Naive thymus-derived CD8-positive, alpha-beta T cell (primary cell): ENCODE measurements at places on chromosomes 1 and 21.

DNA sequence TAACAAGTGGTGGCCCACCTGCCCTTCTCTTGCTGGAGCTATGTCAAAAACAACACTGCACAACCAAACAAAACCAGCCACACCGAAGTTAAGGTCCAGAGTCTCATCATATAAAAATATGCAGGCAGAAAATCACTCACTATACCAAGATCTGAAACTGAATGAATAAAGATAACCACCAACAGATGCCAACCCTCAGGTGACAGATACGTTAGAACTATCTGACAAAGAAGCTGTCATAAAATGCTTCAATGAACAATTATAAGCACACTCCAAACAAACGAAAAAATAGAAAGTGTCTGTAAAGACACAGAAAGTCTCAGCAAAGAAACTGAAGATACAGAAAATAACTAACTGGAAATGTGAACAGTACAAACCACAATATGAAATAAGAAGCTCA lies 14.0 kb downstream of the ZNF496 start:
- DNase-seq, result no peak

GRCh38 chr1:2279210-2279639 lies 51.1 kb downstream of the SKI start:
- DNase-seq, result no peak

DNA sequence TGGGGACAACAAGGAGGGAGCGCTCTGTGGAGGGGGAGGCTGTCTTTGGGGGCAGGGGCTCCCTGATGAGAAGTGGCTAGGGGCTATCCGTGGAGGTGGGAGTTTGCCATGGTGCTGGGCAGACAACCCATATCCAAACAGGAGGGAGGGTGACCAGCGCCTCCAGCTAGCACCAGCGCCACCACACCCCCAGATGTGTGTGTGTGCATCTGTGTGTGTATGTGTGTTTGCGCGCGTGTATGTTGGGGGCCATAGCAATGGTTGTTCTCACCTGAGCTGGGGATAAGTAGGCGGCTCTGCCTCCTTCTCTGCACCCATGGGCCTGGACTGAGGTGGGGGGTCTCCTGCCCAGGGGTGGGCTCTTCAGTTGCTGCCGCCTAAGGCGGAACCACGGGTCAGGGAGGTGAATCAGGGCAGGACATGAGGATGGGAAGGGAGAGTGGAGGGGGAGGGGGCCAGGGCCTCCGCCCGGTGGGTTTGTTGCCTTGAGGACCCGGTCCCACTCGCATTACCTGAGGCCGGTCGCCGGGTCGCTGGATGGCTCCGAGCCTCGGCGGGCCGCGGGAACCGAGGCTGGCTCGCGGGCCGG lies 345 bp downstream of the HPCAL4 start:
- no peak for DNase-seq

DNA sequence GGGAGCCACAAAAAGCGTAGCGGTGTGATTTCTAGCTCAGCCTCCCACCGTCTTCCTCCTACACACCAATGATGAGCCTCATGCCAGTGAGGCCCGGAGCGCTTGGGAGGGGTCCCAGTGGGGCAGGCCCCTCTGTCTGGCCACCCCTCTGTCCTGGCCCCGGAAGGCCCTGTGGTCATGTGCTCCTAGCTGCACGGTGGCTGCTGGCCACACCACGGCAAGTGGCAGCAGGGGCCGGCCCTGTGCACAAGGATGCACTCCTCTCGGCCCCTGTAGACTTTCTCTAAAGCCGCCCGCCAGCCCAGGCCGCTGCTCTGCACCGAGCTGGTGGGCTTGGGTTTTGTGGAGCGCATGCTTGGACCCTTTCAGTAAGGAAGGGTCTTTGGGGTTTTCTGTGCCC lies 53.6 kb downstream of the KCNAB2 start:
- no peak for DNase-seq

DNA sequence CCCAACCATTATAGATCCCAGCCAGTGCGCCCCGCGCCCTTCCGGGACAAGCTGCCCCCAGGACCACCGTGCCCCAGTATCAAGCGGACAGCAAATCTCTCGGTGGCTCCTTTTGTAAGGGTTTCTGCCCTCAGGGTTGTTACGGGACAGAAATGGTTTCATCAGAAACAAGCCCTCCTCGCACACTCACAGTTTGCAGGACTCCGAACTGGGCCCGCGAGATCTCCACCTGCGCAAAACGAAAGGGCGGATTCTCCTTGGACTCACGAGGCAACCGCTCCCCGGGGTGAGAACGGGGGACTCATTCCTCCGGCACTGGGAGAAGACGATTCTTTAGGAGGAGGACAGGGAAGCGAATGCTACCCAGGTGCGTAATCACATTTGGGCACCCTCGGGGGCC lies 51.1 kb upstream of the H6PD start:
- DNase-seq, result no peak

DNA sequence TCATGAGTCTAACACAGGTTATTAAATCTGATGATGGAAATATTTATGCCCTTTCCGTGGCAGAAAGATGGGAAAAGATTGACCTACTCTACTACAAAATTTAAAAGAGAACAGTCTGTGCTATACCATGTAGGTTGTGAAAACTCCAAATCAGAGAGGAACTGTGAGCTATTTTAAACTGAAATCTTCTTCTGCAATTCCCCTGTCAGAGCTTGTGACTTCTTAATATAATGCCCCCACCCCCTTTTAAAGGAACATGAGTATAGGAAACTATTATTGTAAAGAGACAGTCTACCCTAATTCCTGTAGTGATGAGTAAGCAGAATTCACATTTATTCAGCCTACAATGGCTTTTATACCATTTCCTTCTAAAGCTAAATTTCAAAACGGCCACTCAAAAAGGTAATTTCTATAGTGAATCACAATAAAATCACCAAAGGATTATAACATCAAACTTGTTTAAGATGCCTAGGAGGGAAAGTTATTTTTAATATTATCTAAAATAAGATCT lies 11.7 kb downstream of the DSCAM start:
- no peak for DNase-seq

DNA sequence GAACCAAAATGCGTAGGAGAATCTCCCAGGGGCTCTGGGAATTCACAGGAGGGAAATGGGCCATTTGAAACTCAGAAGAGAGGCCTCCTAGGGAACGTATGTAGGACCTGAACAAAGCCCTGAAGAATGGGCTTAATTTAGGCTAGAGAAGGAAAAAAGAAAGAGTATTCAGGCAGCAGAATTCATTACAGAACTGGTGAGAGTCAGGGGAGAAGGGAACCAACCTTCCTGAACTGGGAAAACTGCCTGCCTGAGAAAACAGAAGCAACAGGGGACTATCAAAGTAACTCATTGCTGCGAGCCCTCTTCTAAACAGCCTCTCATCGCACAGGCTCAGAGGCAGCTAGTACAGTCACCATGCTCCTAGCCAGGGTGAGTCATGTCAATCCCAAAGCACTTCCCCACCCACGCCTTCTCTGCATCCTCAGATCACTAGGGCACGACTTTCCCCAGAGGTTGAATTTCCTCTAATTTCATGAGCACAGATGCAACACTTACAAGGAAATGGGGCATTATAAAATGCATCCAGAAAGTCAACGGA lies 98.1 kb downstream of the ADSS2 start:
- DNase-seq, result no peak

GRCh38 chr1:160125746-160126145 lies 10.2 kb downstream of the ATP1A2 start:
- DNase-seq, result no peak

GRCh38 chr1:19798486-19799229 lies 1.1 kb downstream of the TMCO4 start:
- no peak for DNase-seq

- DNase-seq, result no peak
These were observed at the start of gene NT5C1A for GRCh38 chr1:39671793-39672550. NT5C1A (minus strand) TSS chr1:39672107; CDS start chr1:39672038, 69 bp downstream.

GRCh38 chr21:39483917-39484316 lies 32.1 kb downstream of the SH3BGR start:
- no peak for DNase-seq

DNA sequence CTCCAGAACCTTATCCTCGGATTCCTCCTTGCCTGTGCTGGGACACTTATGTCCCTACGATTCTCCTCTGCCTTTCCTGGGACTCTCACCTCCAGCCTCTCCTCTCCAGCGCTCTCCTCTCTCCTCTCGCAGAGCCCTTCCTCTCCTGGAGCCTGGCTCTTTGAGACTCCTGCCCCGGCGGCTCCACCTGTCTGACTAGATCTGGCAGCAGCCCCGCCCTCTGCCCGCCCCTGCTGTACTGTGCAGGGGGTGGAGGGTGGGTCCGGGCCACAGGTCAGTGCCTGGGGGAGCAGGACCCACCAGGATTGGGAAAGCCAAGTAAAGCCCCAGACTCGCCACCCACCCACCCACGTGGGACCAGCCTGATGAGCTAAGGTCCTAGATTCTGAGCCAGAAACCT lies 1.6 kb downstream of the ELOVL1 start:
- DNase-seq, result no peak

- no peak for DNase-seq
These were observed 3.9 kb upstream of the CDK18 start for GRCh38 chr1:205500240-205501233.

DNA sequence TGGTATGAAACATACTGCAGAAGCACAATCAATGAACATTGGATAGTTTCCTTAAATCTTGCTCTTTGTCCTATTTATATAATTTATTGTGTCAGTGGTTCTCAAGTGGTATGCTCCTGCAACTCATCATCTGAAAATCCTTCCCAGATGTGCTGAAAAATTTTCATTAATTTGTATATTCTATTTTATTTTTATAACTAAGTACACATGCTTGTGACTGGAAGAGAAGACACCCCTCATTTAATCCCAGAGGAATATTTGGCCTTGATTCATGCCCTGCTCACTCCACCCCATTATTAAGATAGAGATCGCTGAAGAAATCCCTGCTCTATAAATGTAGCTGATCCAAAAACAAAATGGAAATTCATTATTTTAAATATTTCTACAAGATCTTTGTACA lies 870.5 kb upstream of the CXADR start:
- no peak for DNase-seq

DNA sequence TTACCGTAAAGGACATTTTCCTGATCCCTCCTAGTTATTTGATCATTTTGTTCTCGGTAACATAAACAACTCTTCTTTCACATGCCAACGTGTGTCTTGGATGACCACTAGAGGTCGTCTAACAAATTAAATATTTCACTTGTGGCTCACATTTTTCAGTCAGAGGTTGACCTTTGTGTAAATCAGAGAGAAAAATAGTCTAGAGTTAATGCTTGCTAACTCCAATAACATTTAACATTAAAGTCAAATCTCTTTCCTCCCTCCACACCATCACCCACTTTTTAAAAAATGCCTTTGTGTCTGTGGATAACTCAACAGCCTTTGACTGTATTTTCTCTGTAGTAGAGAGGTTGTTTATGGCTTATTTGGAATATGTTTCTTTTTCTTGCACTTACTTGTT lies 220.5 kb upstream of the B3GALT2 start:
- DNase-seq, result no peak

DNA sequence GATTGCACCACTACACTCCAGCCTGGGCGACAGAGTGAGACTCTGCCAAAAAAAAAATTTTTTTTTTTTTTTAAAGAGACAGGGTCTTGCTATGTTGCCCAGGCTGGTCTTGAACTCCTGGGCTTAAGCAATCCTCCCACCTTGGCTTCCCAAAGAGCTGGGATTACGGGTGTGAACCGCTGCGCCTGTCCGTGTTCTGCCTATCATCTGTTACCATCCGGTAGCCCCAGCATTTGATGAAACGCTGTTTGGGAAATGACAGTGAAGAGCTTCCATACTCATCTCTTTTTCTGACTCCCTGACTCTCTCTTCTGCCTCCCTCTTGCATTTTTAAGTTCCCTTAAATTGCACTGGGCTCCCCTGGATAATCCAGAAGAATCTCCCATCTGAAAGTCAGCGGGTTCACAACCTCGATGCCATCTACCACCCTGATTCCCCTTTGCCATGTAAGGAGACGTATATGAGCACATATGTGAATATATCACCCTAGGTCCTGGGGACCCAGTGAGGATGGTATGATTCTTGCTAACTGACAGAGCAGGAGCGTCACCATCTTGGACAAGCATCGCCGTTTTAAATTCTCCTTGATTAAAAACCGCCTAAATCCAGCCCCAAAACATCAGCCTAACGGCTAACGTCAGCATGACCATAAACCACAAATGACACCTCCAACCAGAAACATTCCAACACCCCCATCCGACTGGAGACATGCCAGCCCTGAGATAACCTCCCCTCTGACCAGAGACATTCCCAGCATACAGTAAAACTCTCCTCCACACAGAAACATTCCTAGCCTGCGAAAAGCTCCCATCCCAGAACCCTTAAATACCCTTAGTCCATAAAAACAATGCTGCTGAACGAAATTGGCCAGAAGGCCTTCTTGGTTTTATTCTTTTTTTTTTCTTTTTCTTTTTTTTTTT lies 12.4 kb downstream of the TNFRSF8 start:
- DNase-seq, result no peak

GRCh38 chr1:119279456-119280381 lies 88.9 kb upstream of the HAO2 start:
- no peak for DNase-seq

GRCh38 chr1:107139833-107140702 lies 771 bp upstream of the NTNG1 start:
- no peak for DNase-seq

- no peak for DNase-seq
These were observed 1646.5 kb downstream of the MRPL39 start for GRCh38 chr21:23960769-23961168.
